NT2/D1 (cell line): ENCODE measurements at places on chromosomes 3 and 15.

GRCh38 chr15:59176653-59177316, 29.9 kb upstream of the LDHAL6B start:
- no peak for DNase-seq

- no peak for DNase-seq
Measured at GRCh38 chr3:15326037-15326436, 6.3 kb downstream of the SH3BP5 start.

- no peak for DNase-seq
Measured at GRCh38 chr3:194194051-194194756, 58.3 kb downstream of the HES1 start.

GRCh38 chr3:131535596-131535995, 32.8 kb upstream of the MRPL3 start:
- DNase-seq = no peak

DNA sequence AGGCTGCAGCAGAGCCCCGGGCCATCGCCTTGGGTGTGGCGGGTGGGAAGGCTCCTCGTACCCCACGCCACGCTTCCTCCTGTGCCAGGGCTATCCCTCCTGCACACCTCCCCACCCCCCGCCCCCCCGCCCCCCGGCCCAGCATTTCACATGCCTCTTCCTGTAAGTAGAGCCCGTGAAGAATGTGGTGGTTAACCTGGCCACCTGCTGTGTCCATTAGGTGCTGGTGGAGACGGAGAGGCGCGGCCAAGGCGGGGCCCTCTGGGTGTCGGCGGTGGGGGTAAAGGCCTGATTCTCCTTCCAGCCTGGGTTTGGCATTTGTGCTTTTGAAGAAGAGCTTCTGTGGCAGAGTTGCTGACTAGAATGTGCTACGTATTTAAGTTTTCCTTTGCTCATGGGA, 127.8 kb downstream of the CHDH start:
- DNase-seq = no peak

GRCh38 chr3:58271901-58272501, 34.0 kb upstream of the RPP14 start:
- DNase-seq = no peak

DNA sequence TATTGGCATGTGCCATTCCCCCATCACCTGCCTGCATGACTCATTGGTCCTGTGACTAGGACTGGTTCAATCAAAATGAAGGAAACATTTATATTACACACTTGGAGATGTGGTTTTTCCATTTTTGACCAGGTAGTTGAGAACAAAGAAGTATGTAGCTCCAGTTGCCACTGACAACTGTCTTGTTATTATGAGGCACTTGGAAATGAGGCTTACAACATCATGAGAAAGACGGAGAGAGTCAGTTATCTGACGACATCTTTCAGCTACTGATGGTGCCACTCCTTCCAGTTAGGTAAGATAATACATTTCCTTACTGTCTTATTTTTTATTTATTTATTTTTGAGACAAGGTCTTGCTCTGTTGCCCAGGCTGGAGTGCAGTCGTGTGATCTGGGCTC, 21.8 kb upstream of the PROK2 start:
- DNase-seq = no peak

DNA sequence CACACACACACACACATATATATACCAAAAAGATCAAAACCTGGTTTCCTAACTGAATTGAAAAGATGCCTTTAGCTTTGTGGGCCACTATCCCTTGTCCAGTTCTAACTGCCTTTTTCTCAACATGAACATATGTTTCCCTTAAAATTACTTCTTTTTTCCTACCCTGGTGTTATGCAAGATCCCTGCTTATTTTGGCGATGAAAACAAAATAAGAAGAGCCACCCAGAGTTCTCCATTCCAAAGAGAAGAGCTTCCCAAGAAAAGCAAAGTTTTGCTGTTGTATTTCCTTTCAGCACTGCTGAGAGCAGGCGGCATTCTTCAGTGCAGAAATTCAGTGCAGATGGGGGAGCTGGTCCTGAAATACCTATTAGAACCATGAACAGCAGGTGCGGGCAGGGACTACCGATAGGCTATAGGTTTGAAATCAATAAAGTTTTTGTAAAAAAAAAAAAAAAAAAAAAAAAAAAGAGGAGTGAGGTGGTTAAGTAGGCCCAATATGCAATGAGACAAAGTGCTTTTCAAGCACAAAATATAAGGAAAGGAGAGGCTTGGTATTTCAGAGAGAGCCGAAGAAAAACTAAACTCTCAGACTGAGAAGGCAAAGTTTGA, 238.0 kb downstream of the FOXP1 start:
- no peak for DNase-seq

DNA sequence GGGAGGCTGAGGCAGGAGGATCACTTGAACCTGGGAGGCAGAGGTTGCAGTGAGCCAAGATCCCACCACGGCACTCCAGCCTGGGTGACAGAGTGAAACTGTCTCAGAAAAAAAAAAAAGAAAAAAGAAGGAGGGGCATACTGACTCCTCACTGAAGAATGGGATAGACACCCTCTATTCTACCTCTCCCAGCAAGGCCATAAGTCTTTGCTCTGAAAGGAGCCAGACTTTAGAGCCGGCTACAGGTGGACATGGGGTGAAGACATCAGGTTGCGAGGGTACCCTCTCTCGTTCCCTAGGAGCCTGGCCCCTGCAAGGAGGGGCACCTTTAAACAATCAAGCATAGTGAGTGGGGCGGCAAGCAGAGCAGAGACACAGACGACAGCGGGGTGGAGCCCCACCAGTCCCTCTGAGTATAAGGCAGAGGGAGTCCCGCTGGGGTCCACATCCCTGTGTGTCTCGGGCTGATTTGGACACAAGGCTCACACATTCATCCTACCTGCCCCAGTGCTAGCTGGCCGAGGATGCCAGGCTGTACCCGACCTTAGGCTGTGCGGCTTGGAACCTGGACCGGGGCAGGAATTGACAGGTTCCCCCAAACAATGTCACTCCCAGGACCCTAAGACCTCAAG, 1.1 kb downstream of the GRAMD2A start:
- DNase-seq = no peak

- DNase-seq = no peak
Measured at GRCh38 chr3:71813704-71814103, 28.8 kb upstream of the PROK2 start.

- peak; percentile 28 for DNase-seq
Measured at GRCh38 chr3:161273589-161274218, 52.6 kb downstream of the NMD3 start.

DNA sequence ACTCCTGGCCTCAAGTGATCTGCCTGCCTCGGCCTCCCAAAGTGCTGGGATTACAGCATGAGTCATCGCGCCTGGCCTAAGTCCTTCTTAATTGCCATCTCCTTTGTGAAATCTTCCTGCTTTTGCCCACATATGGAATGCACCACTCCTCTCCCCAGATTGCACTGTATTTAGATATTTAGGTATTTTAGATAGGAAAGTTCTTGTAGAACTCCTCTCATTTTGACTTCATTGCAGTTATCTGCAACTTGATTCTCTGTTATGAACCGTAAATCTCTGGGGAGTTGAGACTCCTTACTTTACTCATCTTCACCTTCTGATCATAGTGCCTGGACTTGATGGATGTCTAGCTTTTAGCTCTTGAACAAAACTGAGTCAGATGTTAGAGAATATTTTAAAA, 150.7 kb downstream of the AKAP13 start:
- DNase-seq = no peak

DNA sequence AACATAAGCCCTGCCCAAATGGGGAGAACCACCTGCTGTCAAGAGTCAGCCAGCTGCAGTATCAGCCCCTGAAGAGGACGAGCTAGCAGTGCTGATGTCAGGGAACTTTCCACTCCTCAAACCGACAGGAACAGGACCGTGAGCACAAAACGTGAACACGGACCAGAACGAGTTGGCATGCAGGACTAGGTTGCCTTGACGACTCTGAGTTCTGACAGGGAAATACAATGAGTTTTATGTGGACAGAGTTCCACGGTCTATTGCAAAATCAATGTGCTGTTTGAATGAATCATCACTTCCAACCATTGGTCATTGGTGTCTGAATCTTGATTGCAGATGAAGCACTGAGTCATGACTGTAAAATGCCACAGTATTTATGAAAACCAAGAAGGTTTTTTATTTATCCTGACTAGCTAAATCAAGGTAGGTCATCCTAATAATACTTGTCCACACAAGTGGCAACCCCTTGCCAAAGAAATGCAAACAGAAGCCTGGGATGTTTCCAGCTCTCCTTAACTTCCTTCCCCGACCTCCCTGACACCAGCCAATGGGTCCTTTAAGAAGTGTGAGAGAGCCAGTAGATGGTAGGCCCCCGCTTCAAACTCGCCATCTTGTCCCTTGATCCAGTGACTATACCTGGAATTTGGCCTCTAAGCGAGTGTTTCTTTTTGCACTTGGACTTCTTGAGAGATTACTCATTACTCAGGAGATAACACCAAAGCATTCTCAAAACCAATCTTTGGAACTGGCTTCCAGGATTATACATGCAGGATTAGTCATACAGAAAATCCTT, 119.6 kb downstream of the ASB7 start:
- no peak for DNase-seq

DNA sequence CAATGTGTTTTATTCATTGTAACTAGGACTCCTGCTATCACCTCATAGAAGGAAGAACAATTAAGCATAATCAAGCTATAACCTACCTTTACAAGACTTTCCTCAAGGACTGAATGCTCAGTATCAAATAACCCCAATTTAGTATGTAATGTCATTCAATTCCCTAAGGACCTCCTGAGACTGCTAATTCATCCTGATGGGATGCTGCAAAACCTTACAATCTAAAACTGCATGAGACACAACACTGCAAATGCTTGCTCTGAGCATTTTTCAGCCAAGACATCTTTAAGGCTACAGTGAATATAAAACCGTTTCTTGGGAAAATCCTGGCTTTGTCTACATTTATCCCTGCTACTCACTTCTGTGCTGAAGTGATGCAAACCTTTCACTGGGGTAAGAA, 69.9 kb downstream of the RYK start:
- no peak for DNase-seq

DNA sequence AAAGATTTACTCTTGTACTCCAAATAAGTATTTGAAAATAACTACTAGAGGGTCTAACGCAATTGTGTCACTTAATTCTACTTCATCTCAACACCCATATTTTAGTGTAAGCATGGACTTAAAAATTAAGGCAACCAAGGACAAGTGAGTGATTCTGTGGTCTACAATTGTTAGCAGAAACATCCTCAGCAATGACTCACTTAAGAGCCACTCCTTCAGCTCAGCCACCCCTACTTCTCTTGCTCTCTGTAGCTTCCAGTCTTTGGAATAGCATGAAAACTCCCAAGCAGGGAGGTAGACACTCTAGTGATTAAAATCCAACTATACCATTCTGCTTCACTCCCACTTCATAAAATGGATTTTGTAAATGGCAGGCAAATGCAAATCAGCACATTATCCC, 116.0 kb upstream of the LRRN1 start:
- DNase-seq = no peak

GRCh38 chr3:46830801-46831200, 32.4 kb downstream of the MYL3 start:
- no peak for DNase-seq

GRCh38 chr3:66047311-66048050, 8.8 kb upstream of the MAGI1 start:
- DNase-seq = no peak
